IPS-NIHi11 (cell line): ENCODE measurements at places on chromosomes 3 and 15.

DNA sequence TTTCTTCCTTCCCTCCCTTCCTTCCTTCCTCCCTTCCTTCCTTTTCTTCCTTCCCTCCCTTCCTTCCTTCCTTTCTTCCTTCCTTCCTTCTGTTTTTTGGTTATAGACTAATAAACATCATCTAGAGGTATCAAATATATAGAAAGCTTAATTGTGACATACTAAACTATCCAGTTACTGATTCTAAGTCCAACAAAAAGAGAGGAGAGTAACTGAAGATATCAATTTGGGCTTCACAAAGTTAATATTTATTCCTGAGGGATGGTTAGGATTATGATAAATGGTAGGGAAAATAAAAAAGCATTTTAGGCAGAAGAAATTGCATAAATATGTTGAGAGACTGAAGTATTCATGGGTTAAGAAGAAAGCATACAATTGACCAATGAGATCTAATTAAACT lies 7.8 kb upstream of the CLDN16 start:
- DNase-seq, result no peak

DNA sequence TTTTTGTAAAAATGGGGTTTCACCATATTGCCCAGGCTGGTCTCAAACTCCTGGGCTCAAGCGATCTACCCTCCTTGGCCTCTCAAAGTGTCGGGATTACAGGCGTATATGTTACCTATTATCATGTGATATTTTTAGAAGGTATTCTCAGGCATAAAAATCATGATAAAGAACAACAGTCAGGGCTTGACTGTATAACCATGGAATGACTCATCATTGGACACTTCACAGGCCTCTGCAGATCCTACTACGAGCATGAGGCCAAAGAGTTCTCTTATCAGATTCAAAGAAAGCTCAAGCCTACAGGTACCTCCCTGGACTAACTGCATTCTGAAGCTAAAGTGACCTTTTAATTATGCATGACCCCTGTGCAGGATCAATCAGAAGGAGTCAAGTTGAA lies 91.7 kb upstream of the PRICKLE2 start:
- no peak for DNase-seq

DNA sequence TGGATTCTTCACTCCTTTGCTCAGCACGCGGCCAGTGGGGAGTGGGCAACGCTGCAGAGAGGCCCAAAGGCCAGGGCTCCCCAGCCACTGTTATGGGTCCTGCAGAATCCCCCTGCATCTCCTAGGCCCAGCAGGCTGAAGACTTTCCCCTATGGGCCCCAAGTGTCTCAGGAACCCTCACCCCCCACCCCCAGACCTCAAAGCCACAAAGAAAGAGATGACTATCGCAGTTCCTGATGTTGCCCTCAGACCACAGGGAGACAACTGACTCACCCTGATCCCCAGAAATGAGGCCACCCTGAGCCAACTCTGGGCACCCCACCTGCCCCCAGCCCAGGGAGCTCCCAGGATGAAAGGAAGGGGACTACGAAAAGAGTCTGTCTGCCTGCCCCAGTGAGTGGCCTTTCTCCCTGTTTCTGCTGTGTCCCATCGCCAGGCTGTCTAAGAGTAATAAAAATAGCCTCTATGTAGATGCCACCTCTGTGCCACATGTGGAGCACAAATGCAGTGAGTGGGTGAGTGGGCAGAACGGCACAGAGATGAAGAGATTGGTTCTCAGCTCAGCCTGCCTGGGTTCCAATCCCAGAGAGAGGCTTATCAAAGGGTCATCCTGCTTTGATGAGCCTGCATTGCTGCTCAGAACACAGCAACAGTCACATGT lies 283.0 kb downstream of the UACA start:
- DNase-seq, result no peak

GRCh38 chr3:76668653-76669052 lies 371.2 kb upstream of the ROBO2 start:
- DNase-seq, result no peak

DNA sequence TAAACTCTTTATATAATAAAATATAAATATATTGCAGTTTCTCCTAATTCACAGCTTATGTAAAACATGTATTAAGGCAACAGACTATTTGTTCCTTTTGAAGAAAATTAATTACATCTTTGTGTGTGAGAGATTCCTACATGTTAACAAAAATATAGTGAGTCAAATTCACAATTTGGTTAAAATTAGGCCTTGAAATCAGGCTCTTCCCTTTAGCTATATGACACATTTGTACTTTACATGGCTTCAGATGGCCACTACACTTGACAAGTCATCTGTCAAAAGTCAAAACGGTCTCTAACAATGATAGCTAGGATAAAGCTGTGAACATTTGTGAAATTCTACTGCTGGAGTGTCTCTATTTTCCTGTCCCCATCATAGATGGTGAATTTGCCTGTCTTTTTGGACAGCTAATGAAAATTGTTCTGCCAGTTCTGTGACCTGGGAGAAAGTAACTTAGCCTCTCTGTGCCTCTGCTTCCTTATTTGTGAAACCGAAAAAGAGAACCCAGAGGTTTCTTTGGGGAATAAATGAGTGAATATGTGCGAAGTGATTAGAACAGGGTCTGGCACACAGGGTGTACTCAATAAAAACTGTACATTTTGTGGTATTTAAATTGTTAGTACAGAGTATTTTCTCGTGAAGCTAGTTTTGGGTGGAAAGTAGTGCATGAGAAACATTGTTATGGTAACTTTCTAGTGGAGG lies 23.6 kb downstream of the TM4SF4 start:
- DNase-seq, result no peak

GRCh38 chr15:90031231-90031791 lies 30.2 kb downstream of the ZNF710 start:
- no peak for DNase-seq

DNA sequence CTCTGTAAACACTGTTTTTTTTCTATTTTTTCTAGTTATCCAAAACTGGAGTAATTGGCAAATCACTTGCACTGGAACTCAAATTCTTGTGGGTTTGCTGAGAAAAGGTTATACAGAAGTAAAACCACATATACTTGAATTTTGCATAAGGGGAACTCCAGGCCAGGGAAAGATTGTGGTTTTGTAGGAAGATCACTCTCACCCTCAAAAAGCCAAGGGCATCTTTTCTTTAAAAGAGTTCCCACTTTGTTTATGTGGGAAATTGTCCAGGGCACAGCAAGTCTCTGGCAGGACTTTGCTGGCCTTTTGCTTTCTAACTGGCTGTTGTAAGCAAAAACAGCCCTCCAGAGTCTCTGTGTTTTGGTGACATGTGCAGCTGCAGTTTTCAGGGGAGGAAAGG lies 340.3 kb upstream of the RBMS3 start:
- DNase-seq, result no peak

- DNase-seq, result no peak
Measured at GRCh38 chr3:37995652-37996641, 5.4 kb downstream of the VILL start.

- DNase-seq, result no peak
Measured at GRCh38 chr3:146152834-146153233, 8.2 kb downstream of the PLOD2 start.

GRCh38 chr3:150117076-150117475 lies 146.4 kb upstream of the PFN2 start:
- no peak for DNase-seq

DNA sequence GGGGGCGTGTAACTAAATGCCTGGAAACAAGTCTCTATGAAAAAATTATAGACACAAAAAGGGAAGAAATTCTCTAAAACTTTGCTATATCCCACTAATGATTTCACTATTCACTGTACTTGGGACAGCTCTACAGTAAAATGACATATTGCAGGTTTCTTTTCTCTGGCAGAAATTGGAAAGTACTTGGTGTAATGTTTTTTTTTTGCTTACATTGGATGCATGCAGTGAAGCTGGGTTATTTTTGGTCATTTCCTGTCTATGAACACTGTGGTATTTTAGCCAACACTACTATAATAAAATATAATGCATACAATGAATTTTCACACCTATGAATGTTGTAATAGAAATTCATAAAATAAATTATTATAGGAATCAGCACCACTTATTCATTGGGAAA lies 109.7 kb downstream of the LRRC49 start:
- no peak for DNase-seq

DNA sequence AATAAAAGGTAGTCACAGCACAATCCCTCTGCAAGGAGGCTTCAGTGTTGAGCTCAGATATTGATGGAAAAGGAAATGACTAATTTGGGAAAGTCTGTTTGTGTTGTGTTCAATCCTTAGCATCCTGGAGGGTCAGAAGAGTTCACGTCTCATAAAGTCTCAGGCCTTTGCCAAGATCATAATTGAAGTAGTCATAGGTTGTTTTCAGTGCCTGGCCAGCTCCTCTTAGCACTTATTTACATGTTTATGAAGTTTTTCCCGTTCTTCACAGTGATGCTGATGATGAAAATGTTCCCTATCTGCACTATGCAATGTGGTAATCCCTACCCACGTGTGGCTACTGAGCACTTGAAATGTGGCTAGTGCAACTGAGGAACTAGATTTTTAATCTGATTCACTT lies 61.6 kb upstream of the TGFBR2 start:
- DNase-seq, result no peak

- DNase-seq, result no peak
Measured at GRCh38 chr15:40092256-40092978, 16.3 kb downstream of the BMF start.

GRCh38 chr3:36814066-36814717 lies 49.8 kb upstream of the DCLK3 start:
- DNase-seq, result no peak

DNA sequence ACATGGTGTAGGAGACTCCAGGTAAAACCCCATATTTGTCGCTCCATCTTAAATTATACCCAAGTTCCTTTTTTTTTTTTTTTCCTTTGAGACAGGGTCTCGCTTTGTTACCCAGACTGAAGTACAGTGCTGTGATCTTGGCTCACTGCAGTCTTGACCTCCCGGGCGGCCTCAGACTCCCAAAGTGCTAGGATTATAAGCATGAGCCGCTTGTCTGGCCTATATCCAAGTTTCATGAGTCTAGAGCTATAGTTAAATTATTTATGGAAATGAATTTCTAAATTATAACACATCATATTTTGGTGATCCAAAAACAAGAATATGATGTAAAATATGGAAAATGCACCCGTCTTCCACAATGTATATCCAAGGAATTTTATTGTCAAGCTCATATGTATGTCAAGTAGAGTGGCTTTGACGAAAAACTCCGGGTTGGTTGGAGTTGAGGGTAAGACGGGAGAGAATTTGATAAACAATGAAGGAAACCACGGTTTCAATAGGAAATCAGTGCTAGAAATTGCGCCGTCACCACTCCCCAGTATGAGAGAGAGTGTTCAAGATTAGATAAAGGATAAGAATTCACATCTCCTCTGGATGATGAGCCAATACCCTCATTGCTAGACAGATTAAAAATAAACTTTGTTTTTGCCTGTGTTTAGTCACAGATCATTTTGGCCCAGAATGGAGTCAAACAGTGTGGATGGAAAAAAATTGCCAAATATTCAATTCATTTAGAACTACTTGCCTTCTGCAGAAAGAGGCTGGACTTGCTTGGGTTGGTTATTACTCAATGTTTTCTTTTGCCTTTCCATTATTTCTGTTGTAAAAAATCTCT lies 209.2 kb upstream of the NR2F2 start:
- no peak for DNase-seq

GRCh38 chr3:195019335-195019734 lies 251.6 kb downstream of the XXYLT1 start:
- DNase-seq, result no peak

DNA sequence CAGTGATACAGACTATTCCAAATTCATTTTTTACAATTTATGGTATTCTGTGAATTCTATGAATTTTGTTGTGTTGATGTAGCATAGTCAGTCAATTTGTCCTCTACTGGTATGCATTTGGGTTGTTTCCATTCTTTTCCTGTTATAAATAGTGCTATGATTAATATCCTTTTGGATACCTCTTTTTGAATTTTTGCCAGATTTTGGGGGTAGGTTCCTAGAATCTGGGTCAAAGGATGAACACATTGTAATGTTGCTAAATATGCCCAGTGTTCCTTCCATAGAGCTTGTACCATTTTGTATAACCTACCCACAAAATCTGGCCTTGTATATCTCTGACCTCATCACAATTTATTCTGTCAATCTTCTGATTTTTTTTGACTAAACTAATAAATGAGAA lies 44.4 kb upstream of the C3orf38 start:
- no peak for DNase-seq

DNA sequence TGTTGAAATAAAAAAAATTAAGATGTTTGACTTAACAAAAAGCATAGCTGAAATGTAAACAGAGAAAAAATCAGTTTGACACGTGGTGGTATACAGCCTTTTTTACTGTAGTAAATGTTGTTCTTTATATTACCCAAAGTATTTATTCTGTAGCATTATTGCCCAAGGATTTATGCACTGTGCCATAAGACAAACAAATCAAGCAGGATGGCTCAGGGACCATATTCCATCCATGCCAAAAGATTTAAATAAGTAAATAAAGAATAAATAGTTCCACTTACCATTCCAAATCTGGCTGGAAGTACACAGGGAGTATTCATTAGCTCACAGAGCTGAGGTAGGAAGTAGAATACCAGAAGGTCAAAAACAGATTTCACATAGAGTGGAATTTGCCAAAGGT lies 666.7 kb upstream of the CADM2 start:
- DNase-seq, result no peak

GRCh38 chr3:106120356-106120755 lies 251.5 kb upstream of the CBLB start:
- no peak for DNase-seq

DNA sequence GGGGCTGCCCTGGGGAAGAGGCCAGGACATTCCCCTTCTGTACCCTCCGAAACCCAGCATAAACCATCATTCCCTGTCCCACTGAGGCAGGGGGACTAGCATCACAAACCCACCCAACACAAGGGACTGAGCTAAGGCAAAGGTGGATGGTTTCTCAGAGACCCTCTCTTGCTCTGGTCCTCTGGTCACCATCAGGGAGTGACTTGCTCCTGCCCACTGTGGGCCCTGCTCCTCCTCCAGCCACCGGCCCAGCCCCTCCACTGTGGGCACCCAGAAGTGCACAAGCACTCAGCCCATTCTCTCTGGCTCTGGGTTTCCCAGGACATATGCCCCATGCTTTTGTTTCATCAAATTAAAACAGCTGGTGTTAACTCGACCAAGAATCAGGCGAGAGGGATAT lies 44.9 kb downstream of the PTH1R start:
- no peak for DNase-seq

DNA sequence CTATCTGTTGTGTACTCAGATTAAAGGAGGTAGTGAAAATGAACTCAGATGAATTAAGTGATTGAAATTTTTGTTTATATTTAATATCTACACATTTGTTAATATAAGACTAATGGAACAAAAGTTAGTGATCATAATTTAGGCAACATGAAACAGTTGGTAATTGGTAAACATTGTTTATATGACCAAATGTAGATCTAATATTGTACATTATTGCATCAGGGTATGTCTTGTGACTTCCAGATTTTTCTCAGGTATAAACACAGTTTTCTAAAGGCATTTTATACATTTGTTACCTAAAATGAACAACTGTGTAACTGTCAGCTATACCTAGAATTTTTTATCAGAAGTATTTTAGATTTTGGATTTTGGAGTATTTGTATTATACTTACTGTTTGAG lies 14.8 kb downstream of the GMPS start:
- no peak for DNase-seq
